Smooth muscle cell of the umbilical artery (primary cell): ENCODE measurements at places on chromosomes 13 and 19. TPM values are rescaled to one million over a fixed set of nuclear protein-coding genes. Genes with fewer than 3 reads are reported as not detected.

CBY2 gene
- total RNA-seq: not detected in 2 replicates

PPP1R13L gene
- total RNA-seq: 6.8 and 9.8 TPM in 2 replicates

CASP14 gene
- total RNA-seq: not detected in 2 replicates

UGGT2 gene
- 98.9 and 132 TPM in 2 replicates for total RNA-seq

KCNN1 gene
- total RNA-seq: not detected in 2 replicates

C19orf73 gene
- total RNA-seq: 0.89 and 0.97 TPM in 2 replicates

SOX21 gene
- total RNA-seq: not detected in 2 replicates

CEACAM20 gene
- total RNA-seq: not detected in 2 replicates

PVR gene
- 137 and 147 TPM in 2 replicates for total RNA-seq

PPP1R37 gene
- 25.8 and 26.7 TPM in 2 replicates for total RNA-seq

KIR2DL4 gene
- total RNA-seq: not detected in 2 replicates

HIPK4 gene
- total RNA-seq: under 0.01 and 0.14 TPM in 2 replicates

KLF1 gene
- not detected in 2 replicates for total RNA-seq

PGLYRP2 gene
- not detected in 2 replicates for total RNA-seq

UTP14C gene
- total RNA-seq: 29.1 and 30.5 TPM in 2 replicates

LILRA1 gene
- not detected in 2 replicates for total RNA-seq

CYP4F3 gene
- total RNA-seq: not detected in 2 replicates

NTF4 gene
- 0.30 TPM in 1 of 2 replicates, not detected in the other for total RNA-seq
